ENCODE measurements at places on chromosomes 6 and 20.

GRCh38 chr20:40639676-40640355, 49.2 kb downstream of the MAFB start:
- DNase-seq: no peak

DNA sequence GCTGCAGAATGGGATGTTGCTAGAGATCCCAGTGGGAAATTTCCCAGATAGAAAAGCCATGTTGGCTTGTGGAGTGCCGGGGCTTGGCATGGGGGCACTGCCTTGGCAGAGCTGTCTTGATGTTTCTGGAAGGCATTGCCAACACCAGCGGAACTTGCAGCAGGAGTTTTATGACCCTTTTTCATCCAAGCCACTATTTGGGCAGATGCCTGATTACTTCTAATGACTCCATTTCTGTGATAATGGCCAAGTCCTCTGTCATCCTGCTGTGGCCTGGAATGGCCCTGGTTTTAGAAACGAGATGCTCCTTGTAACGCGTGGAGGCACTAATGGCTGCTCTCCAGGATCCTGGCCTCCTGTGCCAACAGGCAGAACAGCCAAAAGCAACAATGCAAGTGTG, 229.0 kb downstream of the ZNF217 start:
- DNase-seq: no peak

GRCh38 chr6:79841577-79842375, 105.6 kb downstream of the ELOVL4 start:
- DNase-seq: no peak

GRCh38 chr6:146515212-146515611, 28.4 kb upstream of the RAB32 start:
- no peak for DNase-seq
